NCI-H345 (cell line): ENCODE measurements at places on chromosomes 5 and 9.
A peak's percentile ranks its signal among the peaks of the same experiment; 100 is the strongest.

GRCh38 chr9:81661339-81661738 is 28.0 kb downstream of the TLE1 start:
- DNase-seq: peak; percentile 64

DNA sequence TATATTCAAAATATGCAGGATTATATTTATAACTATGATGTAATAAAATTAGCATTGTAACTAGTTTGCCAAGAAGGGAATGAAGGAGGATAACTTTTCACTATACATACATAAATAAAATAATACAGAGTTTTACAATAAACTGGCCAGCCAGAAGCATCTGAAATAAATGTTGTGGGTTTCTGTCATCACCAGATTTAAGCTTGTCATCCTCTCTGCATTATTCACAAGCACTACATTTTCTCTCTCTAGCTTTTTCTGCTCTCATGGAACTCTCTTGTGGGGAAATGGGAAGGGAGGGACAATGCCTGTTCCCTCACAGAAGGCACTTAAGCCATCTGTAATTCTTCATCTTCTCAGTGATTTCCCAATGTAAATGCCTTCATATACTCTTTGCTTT is 626.8 kb downstream of the SEMA5A start:
- DNase-seq: no peak

DNA sequence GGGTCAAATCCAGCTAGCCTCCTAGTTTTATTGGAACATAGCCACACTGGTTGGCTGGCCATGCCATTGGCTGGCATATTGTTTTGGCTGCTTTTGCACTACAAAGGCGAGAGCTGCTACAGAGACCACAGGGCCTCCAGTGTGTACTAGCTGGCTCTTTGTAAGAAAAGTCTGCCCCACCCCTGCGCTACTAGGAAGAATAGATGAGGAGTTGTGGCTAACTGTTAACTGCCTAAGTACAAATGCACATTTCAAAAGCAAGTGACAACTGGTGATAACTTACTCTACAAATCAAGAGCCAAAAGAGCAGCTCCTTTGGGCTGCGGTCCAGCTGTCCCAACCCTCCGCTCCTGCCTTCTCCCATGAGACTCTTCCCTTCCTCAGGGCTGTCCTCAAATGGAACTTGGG is 63.9 kb downstream of the SERINC5 start:
- DNase-seq: no peak

- DNase-seq: no peak
These were observed 43.4 kb downstream of the ALDH1A1 start for GRCh38 chr9:72909428-72909827.

DNA sequence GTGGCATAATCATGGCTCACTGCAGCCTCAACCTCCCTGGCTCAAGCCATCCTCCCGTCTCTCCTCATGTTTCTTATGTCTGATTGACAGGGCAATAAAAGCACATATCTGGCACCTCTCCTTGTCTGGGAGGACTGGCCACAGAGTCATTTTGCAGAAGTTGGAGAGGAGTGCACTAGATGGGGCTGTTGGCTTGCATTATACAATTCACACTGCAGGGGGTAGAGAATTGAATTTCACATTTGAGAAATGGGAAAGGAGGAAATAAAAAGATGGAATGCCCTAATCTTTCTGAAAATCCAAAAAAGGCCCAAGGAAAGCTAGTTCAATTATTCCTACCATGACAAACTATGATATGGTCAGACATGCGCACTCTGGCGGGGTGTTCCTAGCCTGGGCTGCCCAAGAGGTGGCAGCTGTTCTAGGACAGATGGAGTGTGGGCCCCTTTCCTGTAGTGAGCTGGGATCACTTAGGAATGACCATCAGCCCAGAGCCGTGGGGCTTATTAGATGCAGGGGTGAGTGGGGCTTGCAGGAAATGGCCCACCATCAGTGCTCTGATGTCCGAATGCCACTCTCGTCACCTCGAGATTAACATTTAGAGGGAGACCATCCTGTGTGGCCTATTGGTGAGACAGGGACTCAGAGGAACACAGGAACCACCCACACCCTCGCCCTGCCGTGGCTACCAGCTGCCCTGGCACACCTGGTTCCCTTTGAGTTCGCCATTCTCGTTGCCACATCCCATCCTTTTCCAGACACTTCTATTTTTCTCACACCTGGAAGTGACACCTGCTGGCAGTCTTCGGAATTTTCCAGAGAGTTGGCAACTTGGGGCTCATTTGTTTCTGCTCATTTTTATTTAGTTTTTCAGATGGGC is 21.8 kb upstream of the ANKRD18A start:
- peak; percentile 66 for DNase-seq
